ENCODE measurements at places on chromosomes 6 and 20. TPM values are rescaled to one million over a fixed set of nuclear protein-coding genes. Genes with fewer than 3 reads are reported as not detected.

RBPJL gene
- not detected for polyA plus RNA-seq

PBOV1 gene
- not detected for polyA plus RNA-seq

OTOR gene
- polyA plus RNA-seq = not detected

MCHR2 gene
- not detected for polyA plus RNA-seq

VSX1 gene
- polyA plus RNA-seq = not detected

KHDRBS2 gene
- not detected for polyA plus RNA-seq

DNA sequence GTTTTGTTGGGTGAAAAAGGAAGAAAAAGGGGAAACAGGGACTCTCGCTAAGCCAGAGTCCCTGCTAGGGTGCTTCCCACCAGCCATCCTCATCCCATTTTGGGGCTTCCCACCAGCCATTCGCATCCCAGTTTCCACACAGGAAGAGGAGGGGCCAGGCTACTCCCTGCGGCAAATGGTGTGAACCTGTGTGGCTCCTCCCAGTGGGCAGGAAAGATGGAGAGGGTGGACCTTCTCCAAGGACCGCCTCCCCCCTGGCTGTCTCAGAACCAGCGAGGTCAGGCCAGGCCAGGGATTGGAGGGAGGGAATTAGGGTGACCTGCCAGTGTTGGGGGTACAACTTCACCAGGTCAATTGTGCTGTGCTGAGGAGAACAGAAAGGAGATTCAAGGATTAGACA, 326.9 kb downstream of the PACRG start:
- no peak for DNase-seq

DNA sequence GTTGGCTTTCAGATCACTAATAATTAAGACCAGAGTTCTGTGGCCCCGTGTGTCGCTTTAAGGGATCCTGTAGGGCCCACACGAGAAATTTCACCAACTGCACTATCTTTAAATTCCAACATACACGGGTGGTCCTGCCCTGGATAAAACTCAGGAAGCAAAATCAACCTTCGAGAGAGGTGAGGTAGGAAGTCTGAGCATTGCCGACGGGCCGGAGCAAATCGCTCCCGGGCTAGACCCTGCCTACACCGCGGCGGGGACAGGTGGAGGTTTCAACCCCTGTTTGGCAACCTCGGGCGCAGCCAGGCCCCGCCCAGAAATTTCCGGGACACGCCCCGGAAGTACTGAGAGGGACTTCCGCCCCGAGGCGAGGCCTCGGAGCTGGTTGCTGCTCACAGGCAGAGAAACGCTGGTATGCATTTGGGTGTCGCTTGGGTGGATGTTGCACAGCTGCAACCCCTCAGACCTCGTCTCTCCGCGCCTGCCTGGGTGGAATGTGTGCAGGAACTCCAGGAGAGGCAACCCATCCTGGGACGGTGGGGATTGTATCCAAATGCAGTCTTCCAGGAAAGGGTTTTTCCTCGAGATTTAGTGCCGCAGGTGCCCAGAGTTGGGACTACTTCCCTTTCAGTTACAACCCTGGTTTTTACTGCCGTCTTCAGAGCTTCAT, 19.9 kb downstream of the ZKSCAN8 start:
- DNase-seq = peak; percentile 87

- DNase-seq = no peak
Observed at GRCh38 chr20:35630636-35631035, 15.0 kb downstream of the SPAG4 start.

- DNase-seq = peak; percentile 91
Observed at GRCh38 chr6:28985462-28986164, 19.5 kb downstream of the ZNF311 start.

DNA sequence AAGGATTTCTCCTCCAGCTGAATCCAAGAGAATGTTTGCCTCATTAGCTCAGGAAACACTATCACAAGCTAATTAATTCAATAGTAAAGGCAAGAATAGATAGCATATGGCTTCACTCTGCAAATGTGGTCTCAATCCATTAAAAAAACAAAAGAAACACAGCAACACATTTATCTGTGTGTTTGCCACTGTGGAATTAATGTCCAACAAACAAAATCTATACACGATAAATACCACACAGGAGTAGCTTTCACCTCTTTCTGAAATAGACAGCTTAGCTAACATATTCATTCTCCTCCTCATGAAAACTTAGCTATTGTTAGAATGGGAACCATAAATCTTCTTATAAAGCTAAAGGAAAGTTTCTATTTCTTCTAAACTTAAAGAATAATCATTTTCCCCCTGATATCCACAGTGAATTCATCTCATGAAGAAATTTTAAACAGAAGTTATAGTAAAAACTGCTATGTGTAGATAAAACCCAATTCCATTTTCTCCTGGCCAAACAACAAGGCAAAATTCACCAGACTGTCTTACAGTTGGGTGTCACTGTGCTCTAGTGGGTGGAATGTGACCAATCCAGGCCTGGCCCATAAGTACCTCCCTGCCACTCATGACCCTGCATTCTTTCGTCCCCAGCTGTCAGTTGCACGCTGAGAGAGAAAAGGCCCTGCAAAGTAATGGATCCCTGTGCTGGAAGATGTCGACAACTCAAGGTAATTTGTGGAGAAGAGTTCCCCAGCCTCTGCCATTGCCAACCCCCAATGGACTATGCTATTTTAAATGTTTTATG, 92.9 kb upstream of the NRSN1 start:
- no peak for DNase-seq

- DNase-seq = no peak
Observed at GRCh38 chr6:105797286-105797979, 288.7 kb upstream of the PRDM1 start.

GRCh38 chr20:5401277-5401875, 84.6 kb upstream of the PROKR2 start:
- peak; percentile 40 for DNase-seq

DNA sequence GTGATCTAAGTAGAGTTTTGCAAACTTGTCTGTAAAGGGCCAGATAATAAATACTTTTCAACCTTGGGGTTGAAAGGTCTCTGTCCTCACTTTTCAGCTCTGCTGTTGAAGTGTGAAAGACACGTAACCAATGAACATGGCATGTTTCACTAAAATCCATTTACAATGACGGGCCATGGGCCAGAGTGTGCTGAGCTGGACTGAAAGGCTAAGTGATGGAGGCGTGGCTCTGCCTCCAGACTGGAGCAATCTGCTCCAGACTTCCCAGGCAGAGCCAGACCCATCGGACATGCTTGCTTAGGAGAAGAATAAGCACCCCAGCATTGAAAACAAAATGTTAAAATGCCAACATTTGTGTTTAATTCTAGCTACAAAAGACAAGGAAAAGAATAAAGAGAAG, 41.4 kb downstream of the SCAND1 start:
- no peak for DNase-seq

GRCh38 chr6:157496534-157497095, 115.6 kb downstream of the ZDHHC14 start:
- DNase-seq = no peak

GRCh38 chr20:64222851-64223525, 32.6 kb upstream of the PCMTD2 start:
- DNase-seq = no peak

GRCh38 chr6:157755032-157755745, 67.9 kb upstream of the SNX9 start:
- DNase-seq = no peak

DNA sequence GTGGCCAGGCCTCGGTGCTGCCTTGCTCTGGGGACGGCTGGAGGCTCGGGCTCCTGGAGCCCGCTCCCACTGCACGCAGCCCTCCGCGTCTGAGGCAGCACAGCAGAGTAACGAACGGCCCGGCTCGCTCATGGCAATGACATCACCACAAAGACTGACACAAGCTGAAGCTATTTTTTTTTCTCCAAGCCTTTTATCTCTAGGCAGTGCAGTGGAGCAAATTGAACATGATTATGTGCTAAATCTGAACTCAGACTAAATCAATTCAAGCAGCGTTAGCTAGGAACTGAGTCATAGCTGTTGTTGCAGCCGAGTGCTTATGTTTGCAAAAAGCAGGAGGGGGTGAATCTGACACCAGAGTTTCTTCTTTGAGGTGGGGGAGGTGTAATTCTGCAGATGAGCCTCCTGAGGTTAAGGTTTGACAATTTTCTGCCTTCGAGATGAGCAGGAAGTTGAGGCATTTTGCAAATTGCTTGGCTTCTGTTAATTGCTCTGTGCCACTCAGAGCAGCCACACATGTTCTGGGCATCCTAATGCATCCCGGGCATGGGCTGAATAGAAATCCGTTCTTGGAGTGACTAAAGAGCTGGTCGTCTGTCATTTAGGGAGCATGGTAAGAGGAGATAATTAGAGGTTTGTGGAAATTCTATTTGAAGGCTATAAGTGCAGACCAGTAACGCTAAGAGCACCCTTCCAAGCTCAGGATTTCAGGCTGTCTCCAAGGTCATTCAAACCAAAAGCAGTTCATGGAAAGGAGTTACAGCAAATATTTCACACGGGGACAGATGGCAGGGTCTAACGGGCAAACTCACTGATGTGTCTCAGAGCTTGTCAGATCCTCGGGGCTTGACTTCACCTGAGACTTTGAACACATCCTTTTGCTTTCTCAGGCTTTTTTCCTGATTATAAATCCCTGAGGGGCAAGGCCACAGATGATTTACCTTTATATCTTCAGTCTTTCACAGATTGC, 155.1 kb upstream of the ENPP5 start:
- DNase-seq = no peak

GRCh38 chr6:148543540-148543939, 200.9 kb downstream of the SASH1 start:
- DNase-seq = no peak

DNA sequence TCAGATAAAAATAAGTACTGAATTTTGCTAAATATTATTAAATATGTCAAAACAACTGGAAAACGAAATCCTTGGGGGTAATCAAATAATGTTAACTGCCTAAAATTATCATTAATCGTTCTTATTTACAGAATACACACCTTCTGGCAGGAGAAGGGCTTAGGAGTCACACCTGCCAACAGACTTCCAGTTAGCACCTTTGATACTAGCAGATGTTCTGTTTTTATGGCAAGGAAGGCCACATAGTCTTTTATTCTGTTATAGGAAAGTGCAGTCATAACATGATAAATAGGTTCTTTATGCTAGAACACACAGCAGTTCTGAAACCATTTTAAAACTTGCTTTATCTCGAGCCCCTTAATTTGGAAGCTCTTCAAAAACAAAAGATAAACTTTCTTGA, 464.1 kb downstream of the UTRN start:
- no peak for DNase-seq

GRCh38 chr6:170117111-170117972, 173.5 kb downstream of the DLL1 start:
- no peak for DNase-seq

- DNase-seq = no peak
Observed at GRCh38 chr6:47844881-47845280, 63.0 kb downstream of the OPN5 start.

DNA sequence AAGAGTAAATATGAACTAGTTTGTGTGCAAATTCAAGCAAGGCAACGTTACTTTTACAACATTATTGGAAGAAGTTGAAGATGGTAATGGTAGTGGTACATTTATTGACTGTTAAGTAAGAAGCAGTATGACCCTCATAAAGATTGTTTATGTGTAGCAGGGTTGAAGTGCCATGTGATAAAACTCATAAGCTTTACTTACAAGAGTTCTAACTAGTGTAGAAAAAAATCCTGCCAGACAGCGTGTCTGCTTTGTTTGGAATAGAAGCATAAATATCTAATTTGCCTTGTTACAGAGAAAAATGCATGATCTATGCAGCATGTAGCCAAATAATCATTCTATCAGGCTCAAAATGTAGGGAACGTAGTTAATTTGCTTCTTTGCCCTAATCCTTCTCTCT, 450.8 kb upstream of the SOX4 start:
- DNase-seq = no peak

- DNase-seq = peak; percentile 42
Observed at GRCh38 chr6:138107078-138107751, at the start of gene PERP. Gene PERP (minus strand): TSS chr6:138107419. CDS start chr6:138107340, 79 bp downstream.

GRCh38 chr6:121884620-121885019, 449.2 kb downstream of the GJA1 start:
- no peak for DNase-seq

DNA sequence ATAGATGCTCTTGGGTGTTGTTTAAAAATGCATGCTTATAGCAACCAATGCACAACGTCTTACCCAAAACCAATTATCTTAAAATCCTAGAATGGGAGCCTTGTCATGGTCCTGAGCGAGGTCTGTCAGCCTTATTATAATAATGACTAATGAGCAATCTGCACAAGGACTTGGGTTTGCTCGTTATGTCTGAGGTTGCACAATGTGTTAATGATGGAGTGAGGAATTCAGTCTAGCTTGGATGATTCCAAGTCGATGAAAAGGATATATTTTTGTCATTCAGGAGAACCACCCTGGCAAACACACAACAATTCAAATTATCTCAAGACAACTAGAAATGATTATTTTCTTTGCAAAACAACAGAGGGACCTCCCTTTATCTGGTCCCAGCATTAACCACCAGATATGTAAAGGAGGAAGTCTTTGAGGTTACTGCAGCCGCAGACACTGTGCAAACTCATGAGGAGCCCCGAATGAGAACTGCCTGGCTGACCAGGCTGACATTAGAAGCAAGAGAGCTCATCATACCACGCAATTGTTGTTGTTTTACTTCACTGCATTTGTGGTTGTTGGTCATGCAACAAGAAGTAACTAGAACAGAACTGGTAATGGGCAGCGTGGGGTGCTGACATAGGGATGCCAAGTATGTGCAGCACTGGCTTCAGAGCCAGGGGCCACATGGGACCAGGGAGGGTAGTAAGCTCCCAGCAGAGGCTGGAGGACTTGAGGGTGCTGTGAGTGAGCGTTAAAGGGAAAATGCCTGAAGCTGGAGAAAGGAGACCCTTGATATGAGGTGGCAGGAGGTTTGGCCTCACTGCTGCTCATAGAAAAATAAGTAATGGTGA, 488.3 kb downstream of the CDH26 start:
- no peak for DNase-seq

DNA sequence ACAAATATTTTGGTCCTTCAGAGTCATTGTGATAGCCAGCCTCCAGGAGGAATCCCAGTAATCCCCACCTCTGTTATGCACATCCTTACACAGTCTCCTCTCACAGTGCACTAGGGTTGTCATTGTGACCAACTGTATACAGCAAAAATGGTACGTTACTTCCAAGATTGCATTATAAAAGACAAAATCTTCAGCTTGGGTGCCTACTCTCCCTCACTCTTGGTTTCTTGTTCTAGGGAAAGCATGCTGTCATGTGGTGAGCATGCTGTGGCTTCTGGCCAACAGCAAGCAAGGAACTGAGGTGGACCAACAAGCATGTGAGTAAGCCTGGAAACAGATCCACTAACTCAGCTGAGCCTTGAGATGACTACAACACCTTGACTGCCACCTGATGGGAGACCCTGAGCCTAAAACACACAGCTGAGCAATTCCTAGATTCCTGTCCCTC, 130.1 kb upstream of the DST start:
- DNase-seq = no peak

- DNase-seq = peak; percentile 50
Observed at GRCh38 chr6:53309059-53309900, 39.5 kb downstream of the ELOVL5 start.

DNA sequence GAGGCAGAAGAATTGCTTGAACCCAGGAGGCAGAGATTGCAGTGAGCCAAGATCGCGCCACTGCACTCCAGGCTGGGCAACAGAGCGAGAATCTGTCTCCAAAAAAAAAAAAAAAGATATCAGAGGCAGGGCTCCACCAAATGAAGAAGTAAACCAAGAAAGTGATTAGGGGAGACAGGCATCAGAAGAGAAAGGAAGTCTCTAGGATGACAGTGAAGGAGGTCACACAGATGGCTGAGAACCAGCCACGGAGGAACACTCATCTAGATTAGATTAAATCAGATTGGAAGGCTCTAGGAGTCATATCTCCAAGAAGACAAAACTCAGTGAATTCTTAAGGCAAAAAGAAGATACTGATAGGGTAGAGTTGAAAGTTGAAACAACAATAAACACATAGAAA, 102.2 kb upstream of the CCDC28A start:
- DNase-seq = no peak
